ENCODE measurements at places on chromosomes 1 and 21. TPM values are rescaled to one million over a fixed set of nuclear protein-coding genes. Genes with fewer than 3 reads are reported as not detected.

- no peak for DNase-seq
Measured at GRCh38 chr1:182910143-182910542, 42.8 kb downstream of the SHCBP1L start.

GRCh38 chr1:160205242-160206035, at the start of gene PEA15:
Gene PEA15, plus strand, starts transcription at chr1:160205384. Its CDS starts 6,161 bp downstream, at chr1:160211545.
- peak; percentile 87 for DNase-seq

DNA sequence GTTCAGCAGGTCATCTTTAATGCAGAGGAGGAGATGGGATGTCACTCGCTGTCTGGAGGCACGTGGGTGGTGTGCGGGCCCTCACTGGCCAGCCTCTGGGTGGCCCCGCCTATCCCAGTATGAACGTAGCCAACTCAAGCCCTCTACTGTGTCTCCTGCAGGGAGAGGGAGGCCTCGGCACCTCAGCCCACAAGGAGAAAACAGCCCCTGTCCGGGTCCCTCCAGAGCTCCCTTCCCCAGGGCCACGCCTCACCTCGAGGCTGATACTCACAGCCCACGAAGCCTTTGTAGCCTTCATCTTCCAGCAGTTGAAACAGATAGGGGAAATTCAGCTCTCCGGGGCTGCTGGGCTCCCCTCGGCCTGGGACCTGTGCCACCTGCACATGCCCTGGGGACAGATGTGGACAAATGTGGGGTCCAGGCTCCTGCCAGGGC, 2.6 kb downstream of the HYI start:
- DNase-seq, result no peak

DNA sequence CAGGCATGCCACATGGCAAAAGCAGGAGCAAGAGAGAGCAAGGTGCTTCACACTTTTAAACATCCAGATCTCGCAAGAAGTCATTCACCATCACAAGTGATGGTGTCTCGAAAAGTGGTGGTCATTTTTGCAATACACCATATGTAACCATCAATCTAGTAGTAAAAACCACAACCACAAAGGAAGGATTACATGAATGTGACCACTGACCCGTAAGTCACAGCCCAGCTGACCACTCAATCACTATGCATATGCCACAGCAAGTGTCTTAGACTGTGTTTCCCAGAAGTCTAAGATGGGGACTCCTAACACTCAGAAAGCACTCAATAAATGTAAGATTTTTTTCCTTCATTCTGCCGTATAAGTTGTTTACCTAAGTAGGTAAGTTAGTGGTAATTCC, 76.9 kb downstream of the FH start:
- no peak for DNase-seq

GRCh38 chr1:178502856-178503255, 6.1 kb upstream of the CLEC20A start:
- no peak for DNase-seq

Gene RSPO1
- total RNA-seq, result 0.22 TPM

Gene PDZK1IP1
- total RNA-seq, result not detected

Gene AADACL3
- not detected for total RNA-seq
